ENCODE measurements at places on chromosomes 5 and 9.

- DNase-seq, result no peak
Observed at GRCh38 chr5:102080288-102080687, 215.8 kb downstream of the SLCO4C1 start.

GRCh38 chr9:113227436-113227835 lies 6.1 kb downstream of the SLC31A1 start:
- no peak for DNase-seq

DNA sequence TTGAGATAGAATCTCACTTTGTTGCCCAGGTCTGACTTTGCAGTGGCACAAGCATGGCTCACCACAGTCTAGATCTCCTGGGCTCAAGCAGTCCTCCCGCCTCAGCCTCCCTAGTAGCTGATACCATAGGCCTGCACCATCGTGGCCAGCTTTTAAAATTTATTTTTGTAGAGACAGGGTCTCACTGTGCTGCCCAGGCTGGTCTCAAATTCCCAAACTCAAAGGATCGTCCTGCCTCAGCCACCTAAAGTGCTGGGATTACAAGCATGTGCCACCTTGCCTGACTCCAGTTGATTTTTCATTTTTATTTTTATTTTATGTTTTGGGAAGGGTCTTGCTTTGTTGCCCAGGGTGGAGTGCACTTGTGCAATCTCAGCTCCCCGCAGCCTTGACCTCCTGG lies 41.7 kb upstream of the GLDC start:
- DNase-seq, result no peak

- DNase-seq, result no peak
Observed at GRCh38 chr5:161745392-161745791, 59.9 kb downstream of the GABRA6 start.

DNA sequence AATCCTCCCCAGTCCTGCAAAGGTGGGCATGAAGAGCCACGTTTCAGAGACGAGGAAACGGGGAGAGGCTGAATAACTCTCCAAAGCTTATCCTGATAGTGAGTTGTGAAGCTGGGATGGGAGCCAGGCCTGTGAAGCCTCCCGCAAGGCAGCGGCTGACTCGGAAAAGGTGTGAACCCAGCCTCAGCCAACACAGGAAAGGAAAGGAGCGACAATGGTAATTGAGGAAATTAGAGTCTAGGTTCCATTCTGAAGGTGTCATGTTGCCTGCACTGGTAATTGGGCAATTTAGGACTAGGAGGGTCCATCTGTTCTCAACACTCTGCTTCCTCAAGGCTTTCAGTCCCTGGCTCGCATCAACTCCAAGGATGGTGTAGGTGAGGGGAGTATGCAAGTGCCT lies 83.4 kb downstream of the LIFR start:
- no peak for DNase-seq

GRCh38 chr5:95043648-95044047 lies 241.2 kb downstream of the MCTP1 start:
- DNase-seq, result no peak

DNA sequence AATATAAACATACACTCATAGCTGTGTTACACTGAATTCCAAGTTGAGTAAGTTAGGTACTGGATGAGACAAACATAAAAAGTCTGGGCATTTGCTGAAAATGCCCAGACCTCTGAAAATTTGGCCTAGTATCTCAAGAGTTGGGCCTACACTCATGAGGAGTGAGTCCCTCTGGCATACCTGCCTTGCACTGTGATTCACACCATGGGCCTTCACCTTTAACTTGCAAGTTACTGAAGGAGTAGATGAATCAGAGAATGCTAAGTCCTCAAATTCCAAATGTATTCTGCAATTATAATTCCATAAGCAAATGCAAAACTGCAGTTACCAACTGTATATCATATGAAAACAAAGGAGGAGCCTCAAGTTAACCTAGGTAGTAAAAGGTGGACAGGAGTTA lies 32.3 kb upstream of the C9orf40 start:
- DNase-seq, result no peak

DNA sequence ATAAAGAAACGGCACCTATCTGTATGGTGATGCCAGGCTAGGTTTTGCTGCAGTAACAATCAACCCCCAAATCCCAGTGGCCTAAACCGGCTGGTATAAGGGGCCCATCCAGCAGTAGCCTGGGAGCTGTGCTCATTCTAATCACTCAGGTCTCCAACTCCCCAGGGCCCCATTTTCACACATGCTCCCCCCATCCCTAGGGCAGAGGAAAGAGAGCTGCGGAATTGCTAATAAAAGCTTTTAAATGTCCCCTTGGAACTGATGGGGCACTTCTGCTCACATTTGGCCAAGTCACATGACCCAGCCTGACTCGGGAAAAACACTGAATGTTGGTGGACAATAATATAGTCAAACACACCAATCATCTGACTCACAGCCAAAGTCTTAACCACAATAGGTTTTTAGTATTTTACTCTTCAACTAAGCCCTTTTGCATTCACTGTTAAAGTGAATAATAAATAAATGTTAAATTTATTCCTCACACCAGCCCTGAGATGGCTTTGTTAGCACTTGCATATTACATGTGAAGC lies 1.6 kb downstream of the FBLL1 start:
- no peak for DNase-seq

GRCh38 chr5:79546782-79547428 lies 33.0 kb upstream of the HOMER1 start:
- DNase-seq, result no peak

- no peak for DNase-seq
Observed at GRCh38 chr9:134139081-134139480, 3.2 kb downstream of the WDR5 start.

DNA sequence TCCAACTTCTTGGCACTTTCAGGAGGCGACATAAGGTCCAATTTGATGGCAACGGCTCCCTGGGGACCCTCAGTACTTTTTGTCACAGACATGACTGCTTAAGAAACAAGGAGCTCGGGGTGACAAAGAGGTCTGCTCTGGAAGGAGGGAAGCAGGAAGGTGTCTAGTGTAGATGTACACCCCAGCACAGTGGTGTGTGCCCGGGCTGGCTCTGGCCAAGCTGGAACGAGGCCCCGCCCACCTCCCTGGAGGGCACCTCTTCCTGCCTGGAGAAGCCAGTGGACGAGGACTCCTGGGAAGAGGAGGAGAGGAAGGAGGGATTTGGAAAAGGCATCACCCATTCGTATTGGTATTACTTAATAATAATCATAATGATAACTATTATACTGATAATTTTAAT lies at the start of gene SLC36A2:
Gene SLC36A2 (minus strand): TSS at position 191 of the 400 bp plus-strand sequence. CDS start 99 bp downstream, at position 92.
- DNase-seq, result no peak

GRCh38 chr9:135513351-135513846 lies 7.8 kb upstream of the LCN1 start:
- no peak for DNase-seq

GRCh38 chr9:31597977-31598376 lies 786.5 kb upstream of the ACO1 start:
- DNase-seq, result no peak

GRCh38 chr5:42879291-42879690 lies 67.6 kb upstream of the SELENOP start:
- no peak for DNase-seq

GRCh38 chr5:1480217-1480616 lies 35.0 kb upstream of the SLC6A3 start:
- no peak for DNase-seq

- no peak for DNase-seq
Observed at GRCh38 chr5:72558383-72558782, 51.2 kb upstream of the ZNF366 start.

- no peak for DNase-seq
Observed at GRCh38 chr5:61299261-61299681, 32.8 kb upstream of the ZSWIM6 start.

GRCh38 chr5:125856949-125857348 lies 566.3 kb upstream of the GRAMD2B start:
- no peak for DNase-seq

GRCh38 chr9:108297073-108297472 lies 558.7 kb downstream of the ACTL7B start:
- no peak for DNase-seq

- DNase-seq, result no peak
Observed at GRCh38 chr5:177045631-177046030, 23.1 kb downstream of the ZNF346 start.

- DNase-seq, result no peak
Observed at GRCh38 chr5:38799556-38800377, 46.0 kb upstream of the OSMR start.

GRCh38 chr5:76342474-76342873 lies 60.6 kb upstream of the IQGAP2 start:
- no peak for DNase-seq

DNA sequence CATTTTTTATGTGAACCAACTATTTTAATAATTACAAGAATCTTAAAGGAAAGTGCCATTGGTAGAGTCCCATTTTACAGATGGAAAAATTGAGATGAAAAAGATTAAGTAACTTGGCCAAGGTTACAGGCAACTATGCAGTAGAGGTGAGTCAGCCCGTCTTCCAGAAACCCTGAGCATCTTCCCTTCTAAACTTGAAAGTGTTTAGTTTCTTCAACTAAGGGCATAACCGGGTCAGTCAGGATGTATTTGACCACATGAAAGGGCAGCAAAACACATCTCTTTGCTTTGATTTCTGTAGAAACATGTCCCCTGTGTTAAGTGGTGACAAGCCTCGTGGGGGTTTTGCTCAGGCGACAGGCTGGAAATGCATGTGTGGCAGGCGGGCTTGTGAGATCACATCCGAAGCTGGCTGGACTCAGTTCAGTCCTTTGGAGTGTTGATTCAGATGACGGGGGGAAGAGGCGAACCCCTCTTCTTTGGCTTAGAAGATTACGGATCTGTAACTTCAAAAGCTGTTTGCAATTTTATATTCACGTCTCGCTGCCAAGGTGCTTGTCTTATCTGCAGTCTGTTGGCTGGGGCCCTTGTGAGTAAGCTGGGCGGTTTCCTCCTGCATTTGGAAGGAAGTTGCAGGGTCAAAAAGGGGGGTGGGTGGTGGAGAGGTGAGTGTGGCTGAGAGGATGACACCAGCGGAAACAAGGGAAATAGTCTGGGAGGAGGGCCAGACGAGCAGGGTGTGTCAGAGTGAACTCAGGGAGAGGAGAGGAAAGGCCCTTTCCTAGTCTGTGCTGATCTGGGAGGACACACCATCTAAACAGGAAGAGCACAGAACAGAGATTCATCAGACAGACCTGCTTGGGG lies 78.9 kb upstream of the RPS23 start:
- DNase-seq, result peak; percentile 82

GRCh38 chr9:3528451-3528850 lies 2.6 kb upstream of the RFX3 start:
- DNase-seq, result peak; percentile 87

- DNase-seq, result no peak
Observed at GRCh38 chr5:59608745-59609144, 284.8 kb downstream of the PDE4D start.

DNA sequence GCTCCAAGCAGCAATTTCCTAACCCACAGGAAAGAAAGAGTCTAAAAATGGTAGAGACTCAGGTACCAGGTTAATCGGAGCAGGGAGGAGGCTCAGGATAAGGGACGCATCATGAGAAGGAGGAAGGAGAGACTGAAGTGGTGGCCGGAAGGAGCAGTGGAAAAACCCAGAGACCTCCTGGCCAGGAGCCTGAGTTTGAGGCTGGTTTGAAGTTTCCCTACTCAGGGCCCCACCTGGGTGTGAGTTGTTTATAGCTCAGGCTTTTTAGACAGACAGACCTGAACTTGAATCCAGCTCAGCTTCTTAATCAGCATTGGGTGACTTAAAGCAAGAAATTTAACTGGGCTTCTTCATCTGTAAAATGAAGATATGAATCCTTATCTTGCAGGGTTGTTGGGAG lies 11.9 kb upstream of the AQP7 start:
- no peak for DNase-seq

- DNase-seq, result no peak
Observed at GRCh38 chr5:176870110-176870591, 29.0 kb downstream of the HK3 start.

GRCh38 chr9:82882138-82882537 lies 180.8 kb downstream of the RASEF start:
- DNase-seq, result no peak

DNA sequence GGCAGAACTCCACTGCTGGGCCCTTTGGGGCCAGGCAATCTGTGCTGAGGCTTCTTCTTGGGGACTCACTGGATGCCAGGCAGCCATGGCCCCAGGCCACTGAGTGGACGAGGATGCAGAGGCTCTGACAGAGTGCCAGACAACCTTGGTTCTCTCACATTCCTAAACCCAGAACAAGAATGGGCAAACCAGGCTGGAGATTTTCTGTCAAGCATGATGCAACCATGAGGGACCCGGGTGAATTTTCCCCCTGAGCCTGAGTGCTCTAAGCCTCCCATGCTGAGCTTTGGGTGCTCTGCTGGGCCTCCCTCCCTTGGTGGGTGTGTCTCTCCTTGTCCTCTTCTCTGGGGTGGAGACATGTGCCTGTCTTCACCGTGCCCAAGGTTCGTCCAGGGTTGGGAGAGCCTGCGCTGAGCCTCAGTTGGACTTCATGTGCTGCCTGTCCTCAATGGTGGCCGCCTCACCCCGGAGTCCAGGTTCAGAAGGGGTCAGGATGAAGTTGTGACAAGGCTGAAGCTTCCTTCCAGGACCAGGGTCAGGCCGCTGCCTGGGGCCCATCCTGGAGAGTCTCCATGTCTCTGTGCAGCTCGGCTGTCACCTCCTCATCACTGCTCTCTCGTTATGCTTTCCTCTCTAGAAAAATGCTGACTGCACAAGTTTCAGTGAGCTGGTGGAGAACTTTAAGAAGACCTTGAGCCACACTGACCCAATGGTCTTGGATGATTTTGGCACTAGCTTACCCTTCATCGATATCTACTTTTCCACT lies 24.1 kb downstream of the PITX1 start:
- DNase-seq, result no peak

DNA sequence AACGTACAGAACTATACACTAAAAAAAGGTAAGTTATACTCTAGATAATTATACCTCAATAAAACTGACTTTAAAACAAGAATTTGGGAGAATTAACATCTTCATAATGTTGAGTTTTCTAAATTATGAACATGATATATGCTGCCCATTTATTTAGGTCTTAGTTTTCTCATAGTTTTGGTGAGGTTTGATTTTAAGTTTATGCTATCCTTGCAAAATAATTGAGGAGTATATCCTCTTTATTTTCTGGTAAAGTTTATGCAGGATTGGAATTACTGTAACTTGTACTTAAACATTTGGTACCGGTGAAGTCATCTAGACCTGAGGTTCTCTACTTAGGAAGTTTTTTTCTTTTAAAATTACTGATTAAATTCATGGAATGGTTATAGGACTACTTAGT lies 38.9 kb upstream of the RNU6ATAC start:
- no peak for DNase-seq

GRCh38 chr5:110460837-110461236 lies 265.6 kb downstream of the TMEM232 start:
- no peak for DNase-seq

- DNase-seq, result no peak
Observed at GRCh38 chr5:27402828-27403227, 364.4 kb upstream of the CDH9 start.
